ENCODE measurements at places on chromosomes 12 and 14.

GRCh38 chr14:89270439-89271227 lies 146.4 kb downstream of the FOXN3 start:
- DNase-seq, result peak; percentile 59

DNA sequence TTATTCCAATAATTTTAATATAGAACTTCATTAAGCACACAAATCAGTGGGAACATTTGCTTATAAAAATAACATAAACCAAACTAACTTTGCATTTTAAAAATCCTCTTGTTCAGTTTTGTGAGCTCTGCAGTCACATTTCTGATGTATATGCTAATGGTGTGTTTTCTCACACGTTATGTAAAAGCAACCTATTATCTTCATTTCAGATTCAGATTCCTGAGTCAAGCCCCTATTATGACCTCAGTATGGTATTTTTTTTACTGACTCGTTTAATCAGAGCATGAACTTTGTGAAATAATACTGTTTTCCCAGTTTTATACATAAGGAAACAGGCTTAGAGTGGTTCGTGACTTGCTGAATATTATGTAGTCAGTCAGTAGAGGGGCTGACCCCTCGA lies 394.0 kb downstream of the TMEM117 start:
- DNase-seq, result no peak

DNA sequence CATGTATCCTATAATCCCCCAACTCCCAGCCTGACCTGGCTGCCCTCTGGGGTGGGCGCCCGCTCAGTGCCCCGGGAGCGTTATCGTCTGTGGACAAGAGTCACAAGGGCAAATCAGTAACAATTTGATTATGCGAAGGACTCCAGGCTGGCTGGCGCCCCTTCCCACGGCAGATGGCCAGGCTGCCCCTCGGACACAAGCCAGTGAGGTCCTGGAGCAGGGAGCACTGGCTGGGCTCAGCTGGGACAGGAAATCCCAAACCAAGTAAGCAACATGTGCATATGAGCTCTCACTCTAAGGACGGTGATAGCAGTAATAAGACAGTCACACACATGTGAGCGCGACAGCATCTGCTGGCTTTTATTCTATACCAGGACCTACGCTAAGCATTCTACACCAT lies 59.3 kb upstream of the FAM222A start:
- DNase-seq, result peak; percentile 78

DNA sequence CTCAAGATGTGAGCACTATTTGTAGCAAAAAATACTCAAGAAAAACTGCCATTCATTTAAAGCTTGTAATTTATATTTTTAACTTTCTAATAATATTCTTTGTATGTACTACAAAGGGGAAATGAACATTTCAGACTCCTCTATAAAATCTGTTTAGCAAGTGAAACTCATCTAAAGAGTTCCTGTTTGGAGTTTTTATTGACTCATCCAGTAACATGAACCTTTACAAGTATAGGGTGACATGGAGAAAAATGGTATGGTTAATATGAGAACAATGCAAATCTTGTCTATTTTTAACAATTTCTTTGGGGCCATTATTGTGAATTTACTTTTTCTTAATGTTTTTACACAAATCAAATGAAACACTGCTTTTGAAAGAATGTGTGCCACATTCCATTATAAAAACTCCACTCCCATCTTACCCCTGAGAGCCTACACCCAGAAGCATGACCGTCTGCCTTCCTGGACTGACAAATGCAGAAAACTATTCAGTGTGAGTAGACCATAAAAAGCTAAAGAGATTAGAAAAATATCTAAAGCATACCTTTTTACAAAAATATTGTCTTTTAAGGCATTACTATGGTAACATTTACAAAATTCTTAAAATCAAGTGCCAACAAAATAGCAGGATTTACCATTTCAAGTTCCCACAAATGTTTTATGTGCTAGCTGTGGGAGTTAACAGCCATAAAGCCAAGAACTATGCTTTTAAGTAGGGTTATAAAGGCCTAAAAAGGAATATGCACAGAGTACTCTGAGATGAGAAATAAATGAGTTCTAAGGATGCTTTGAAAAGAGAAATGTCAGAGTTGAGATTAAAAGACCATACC lies 144.0 kb downstream of the ADAMTS20 start:
- DNase-seq, result no peak

- no peak for DNase-seq
Measured at GRCh38 chr14:97233319-97233985, 436.3 kb downstream of the VRK1 start.

DNA sequence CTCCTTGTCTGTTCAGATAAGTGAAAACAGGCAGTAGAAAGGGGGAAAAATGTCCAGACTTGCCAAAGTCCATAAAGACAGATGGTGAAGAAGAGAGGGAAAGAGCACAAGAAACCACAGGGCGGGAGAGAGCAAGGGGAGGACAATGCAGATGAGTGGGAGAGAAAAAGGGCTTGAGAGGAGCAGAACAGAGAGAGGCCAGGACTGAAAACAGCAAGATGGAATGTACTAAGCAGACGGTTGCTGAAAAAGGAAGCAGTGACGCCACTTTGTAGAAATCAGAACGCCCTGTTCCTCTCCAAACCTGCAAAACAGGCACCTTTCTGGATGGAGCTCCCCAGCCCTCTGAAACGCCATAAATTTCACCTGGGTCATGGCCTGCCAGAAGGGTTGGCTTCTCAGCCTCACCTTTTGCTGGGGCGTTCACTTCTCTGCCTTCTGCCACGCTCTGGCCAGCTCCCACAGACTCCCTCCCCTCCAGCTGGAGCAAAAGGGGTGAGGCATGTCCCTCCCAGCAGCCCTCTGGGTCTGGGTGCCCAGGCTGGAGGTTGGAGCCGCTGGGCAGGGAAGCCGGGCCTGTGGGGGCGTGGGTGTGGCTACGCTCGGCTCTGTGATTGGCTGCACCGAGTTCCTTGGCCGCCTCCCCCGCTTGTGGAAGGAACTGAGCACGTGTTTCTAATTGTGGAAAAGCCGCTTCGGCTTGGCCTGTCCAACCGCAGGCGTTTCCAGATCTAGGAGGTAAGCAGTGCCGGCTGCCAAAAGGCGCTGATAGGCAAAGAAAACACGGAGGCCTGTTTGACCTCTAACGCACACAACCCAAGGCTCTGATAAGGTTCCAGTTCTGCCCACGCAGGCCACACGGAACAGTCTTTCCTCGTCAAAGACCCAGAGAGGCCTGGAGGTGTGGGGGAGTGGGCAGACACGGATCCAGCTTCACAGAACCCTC lies 29.3 kb downstream of the SLC7A8 start:
- peak; percentile 93 for DNase-seq

GRCh38 chr12:118237908-118238307 lies 102.0 kb downstream of the PEBP1 start:
- no peak for DNase-seq

- no peak for DNase-seq
Measured at GRCh38 chr12:96020314-96021003, 14.9 kb downstream of the LTA4H start.

GRCh38 chr12:50597200-50598195 lies 92.7 kb downstream of the DIP2B start:
- DNase-seq, result no peak

DNA sequence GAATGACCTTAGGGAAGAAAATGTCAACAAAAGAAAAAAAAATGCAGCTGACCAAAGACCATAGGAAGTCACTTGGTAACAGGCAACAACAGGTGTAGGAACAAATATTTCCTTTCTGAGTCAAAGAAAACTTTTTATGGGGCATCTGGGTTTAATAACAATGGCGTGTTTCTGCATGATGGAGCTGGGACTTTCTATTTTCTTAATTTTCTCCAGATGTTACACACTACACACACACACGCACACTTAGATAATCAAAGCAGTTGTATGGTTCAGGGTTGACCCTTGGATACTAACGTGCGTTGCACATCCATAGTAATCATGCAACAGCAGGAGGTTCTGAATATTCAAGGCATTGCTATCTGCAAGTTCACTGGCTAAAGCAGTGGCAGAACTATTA lies 47.9 kb upstream of the NTF3 start:
- DNase-seq, result no peak

DNA sequence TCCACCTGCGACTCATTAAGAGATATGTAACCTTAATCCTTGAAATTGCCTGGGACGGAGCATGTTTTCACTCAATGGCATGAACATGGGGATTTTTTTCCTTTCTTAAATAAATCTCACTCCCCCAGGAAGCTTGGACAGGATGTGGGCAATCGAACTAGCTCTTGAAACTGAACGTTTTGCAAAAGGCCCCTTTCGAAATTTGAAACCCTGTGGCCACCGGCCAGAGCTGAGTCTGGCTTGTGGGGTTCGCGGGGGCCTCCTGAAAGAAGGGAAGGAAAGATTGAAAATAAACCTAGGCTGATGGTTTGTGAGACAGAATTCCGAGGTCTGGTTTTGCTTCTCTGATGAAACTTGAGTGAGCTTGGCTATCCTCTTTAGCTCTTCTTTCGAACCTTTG lies 101.4 kb upstream of the RTL1 start:
- DNase-seq, result no peak

DNA sequence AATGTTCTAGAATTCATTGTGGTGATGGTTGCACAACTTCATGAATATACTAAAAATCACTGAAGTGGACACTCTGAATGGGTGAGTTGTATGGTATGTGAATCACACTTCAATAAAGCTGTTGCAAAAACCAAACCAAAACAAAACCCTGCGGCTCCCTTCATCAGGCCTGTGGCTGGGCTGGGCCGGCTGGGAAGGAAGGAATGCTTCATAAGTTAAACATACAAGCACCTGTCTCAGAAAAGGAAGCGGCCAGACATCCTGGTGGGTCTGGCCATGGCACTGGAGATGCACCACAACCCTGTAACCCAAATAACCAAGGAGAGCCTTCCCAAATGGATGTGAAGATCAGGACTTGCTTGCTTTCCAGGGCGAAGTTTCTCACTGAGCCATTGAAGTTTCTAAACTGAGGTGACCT lies 34.9 kb downstream of the TTC7B start:
- no peak for DNase-seq

- peak; percentile 61 for DNase-seq
Measured at GRCh38 chr14:28758885-28759652, 7.5 kb upstream of the FOXG1 start.

DNA sequence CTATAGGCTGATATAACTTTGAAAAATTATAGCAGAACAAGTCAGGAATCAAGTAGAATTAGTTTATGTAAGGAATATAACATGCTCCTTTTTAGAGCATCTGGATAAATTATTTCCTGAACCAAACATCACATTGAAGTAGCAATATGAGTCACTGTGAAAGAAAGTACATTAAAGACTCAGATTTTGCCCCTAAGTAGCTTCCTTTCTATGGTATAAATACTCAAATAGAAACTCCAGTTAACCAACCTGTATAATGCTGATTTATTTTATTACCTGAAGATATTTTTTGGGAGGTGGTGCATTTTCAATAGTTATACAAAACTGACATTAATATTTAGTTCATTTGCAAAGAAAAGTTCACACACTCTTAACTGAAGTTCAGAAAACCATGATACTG lies 312.1 kb downstream of the ITPR2 start:
- DNase-seq, result no peak

- DNase-seq, result no peak
Measured at GRCh38 chr12:112386726-112387125, 4.5 kb upstream of the HECTD4 start.

DNA sequence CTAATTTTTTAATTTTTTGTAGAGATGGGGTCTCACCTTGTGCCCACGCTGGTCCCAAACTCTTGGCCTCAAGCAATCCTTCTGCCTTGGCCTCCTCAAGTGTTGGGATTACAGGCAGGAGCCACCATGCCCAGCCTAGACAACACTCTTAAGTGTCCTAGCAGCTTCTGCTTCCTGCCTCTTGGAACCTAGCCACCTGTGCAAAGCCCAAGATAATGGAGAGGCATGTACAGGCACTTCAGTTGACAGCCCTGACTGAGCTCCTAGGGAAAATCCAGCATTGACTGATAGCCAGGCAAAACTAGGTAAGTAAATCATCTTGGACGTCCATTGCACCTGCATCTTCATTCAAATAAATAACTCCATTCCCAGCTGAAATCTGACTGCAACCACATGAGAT lies 15.5 kb downstream of the COX14 start:
- no peak for DNase-seq

- no peak for DNase-seq
Measured at GRCh38 chr14:101428409-101428808, 132.9 kb upstream of the DIO3 start.

- DNase-seq, result no peak
Measured at GRCh38 chr14:74649167-74649566, 37.1 kb upstream of the LTBP2 start.

GRCh38 chr12:96227365-96228106 lies 33.4 kb downstream of the ELK3 start:
- DNase-seq, result peak; percentile 35

GRCh38 chr14:75542588-75543091 lies 20.4 kb downstream of the BATF start:
- DNase-seq, result peak; percentile 29

DNA sequence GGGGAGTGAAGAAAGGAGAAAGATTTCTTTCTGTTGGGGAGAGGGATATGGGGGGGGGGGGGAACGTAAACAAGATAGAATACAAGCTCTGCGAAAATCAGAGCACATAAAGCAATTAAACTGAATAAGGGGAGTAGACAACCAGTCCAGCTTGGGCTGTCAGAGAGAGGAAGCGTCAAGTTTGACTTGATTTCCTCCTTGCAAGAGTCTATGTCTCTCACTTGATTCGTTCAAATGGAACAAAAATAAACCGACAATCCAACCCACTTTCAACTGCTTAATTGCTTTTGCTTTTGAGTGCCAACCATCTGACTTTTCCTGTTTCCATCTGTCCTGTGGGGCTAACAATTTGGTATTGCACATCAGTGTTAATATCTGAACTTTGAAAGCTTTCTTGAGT lies 942 bp downstream of the SYT1 start:
- no peak for DNase-seq

- DNase-seq, result no peak
Measured at GRCh38 chr14:79467835-79468234, 743.5 kb downstream of the DIO2 start.

DNA sequence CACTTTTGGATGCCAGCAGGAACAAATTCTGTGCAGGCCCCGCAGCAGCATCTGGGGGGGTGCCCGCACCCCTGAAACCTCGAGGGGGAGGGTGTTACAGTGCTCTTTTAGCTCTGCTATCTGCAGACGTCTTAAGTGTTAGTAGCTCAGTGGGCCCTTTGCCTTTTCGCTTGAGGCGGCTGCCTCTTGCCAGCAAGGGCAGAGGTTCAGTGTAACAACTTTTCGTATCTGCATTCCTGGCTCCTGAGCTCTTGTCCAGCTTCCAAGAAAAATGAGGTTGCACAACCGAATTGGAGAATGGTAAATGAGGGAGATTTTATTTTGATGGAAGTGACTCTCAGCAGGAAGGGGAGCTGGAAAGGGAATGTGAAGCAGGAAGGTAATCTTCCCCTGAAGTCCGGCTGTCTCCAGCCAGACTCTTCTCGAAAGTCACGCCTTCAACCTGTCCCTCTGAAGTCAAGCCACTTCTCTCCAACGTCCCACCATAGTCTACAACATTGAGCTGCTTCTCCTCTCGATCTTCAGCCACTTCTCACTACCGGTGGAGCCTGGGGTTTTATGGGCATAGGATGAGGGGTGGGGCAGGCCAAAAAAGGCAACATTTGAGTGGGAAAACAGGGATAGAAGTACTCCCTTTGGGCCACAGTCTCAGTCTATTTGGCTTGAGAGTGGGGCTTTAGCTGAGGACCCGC lies 17.8 kb downstream of the TAS2R50 start:
- DNase-seq, result peak; percentile 30

Measured in upper lobe of left lung (tissue), 6 donors.